CD4-positive, alpha-beta T cell treated with Interleukin-12 subunit alpha and Interleukin-12 subunit beta, for 1 hour (primary cell): ENCODE measurements at places on chromosomes 2 and 18.

DNA sequence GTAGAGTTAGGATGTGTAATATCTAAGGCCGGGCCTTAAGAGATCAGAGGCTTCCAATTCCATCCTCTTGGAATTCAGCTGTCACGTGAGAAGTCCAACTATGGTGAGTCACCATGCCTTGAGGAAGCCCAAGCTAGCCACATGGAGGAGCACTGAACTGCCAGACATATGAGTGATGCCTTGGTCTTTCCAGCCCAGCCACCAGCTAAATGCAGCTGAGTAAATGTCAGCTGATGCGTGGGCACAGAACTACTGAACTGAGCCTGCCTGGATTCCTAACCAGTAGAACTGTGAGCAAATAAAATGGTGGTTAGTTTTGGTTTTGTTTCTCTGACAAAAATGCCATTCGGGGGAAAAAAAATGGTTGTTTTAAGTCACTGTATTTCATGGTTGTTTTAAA is 153.7 kb upstream of the SERTAD2 start:
- no peak for DNase-seq

- DNase-seq, result no peak
Measured at GRCh38 chr2:88235987-88236386, 65.8 kb downstream of the THNSL2 start.

DNA sequence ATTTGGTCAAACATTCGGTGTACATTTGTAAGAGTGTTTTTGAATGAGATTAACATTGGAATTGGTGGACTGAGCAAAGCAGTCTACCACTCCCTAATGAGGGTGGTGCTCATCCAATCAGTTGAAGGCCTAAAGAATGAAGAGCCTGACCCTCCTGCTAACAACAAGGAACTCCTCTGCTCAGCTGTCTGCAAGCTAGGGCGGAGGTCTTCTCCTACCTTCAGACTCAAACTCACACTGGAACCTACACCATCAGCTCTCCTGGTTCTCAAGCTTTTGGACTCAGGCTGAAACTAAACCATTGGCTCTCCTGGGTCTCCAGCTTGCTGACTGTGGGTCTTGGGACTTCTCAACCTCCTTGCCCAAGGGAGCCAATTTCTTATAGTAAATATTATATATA is 55.5 kb upstream of the NPAS2 start:
- DNase-seq, result no peak

GRCh38 chr2:3872451-3872850 is 169.1 kb downstream of the DCDC2C start:
- DNase-seq, result no peak

DNA sequence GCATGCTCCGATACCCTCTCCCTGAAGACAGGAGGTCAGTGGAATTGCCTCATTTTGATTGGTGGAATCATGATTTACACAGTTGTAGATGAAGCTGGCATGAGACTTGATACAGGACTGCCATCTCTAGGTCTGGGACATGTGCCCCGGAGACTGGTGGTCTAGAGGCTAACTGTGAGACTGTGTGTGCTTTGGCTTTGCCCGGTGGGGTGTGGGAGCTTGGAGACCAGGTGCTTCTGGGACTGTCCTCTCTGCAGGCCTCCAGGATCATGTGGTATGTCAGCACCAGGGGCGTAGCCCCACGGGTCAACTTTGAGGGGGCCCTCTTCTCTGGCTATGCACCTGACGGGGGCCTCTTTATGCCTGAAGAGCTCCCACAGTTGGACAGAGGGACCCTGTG is 2.7 kb downstream of the THNSL2 start:
- DNase-seq, result no peak

DNA sequence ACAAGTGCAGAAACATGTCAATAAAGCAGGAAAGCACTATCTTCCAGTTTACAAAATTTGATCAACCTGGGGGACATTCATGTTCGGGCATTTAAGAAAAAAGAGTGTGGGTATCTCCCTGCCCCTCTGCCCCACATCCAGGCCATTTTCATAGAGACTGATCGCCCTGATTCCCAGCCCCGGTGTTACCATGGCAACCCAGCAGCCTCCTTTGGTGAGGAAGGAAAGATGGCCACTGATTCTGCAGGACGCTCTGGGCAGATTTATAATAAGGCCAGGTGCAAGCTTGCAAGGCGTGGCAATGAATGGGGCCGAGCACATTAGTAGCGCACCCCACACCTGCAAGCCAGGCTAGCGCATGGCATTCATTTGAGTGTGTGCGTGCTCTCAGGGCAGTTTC is 36.7 kb upstream of the ARL4C start:
- DNase-seq, result no peak
